HFF-Myc (cell line): ENCODE measurements at places on chromosomes 12 and 14.
A peak's percentile ranks its signal among the peaks of the same experiment; 100 is the strongest.

- DNase-seq = no peak
Observed at GRCh38 chr14:99316281-99317163, 44.5 kb upstream of the BCL11B start.

DNA sequence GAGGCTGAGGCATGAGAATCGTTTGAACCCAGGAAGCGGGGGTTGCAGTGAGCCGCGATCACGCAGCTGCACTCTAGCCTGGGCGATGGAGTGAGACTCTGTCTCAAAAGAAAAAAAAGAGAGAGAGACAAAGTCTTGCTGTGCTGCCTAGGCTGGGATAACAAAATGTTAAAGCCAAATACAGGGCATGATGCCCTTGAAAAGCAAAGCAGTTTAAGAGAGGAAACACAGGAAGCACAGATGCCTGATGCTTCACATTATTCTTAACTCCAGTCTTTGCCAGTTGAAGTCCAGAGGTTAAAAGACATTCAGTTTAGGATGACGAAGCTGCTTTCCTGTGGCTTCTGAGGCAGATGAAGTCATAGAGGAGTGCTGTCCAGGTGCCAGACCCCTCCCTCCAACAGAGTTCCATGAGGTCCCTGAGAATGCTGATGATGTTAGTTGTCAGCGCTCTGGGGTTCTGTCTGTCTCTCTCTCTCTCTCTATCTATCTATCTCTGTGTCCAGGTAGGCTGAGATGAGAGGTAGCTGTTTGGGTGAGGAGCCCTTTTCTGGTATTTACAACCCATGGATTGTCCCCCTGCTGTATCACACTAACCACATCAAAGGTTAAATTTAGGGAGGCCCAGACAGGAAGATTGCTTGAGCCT, 4.9 kb upstream of the MRPL52 start:
- peak; percentile 92 for DNase-seq

- DNase-seq = no peak
Observed at GRCh38 chr12:18145924-18146323, 55.9 kb upstream of the RERGL start.

DNA sequence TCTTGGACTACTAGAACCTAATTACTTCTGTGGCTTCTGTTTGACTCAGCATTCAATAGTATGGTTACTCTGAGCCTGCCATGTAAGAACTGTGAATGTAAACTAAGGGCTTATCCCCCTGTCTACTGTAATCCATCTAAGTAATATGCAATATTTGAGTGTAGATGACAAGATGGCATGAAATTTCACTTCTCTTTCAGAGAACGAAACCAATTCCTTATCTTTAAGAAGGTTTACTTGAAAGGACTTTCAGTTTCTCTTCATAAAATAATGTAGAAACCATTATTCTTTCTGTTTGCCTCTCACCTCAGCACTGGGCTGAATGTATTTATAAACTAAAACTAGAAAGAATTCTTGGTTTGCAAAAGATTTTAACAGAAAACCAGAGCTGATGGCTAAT, 60.4 kb upstream of the ARID2 start:
- no peak for DNase-seq

GRCh38 chr14:25056688-25057078, 6.7 kb upstream of the STXBP6 start:
- no peak for DNase-seq

DNA sequence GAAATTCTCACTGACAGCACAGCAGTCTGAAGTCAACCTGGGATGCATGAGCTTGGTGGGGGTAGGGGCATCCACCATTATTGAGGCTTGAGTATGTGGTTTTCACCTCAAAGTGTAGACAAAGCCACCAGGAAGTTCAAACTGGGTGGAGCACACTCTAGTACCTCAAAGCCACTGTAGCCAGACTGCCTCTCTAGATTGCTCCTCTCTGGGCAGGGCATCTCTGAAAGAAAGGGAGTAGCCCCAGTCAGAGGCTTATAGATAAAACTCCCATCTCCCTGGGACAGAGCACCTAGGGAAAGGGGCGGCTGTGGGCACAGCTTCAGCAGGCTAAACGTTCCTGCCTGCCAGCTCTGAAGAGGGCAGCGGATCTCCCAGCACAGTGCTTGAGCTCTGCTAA, 143.0 kb downstream of the KITLG start:
- DNase-seq = no peak

DNA sequence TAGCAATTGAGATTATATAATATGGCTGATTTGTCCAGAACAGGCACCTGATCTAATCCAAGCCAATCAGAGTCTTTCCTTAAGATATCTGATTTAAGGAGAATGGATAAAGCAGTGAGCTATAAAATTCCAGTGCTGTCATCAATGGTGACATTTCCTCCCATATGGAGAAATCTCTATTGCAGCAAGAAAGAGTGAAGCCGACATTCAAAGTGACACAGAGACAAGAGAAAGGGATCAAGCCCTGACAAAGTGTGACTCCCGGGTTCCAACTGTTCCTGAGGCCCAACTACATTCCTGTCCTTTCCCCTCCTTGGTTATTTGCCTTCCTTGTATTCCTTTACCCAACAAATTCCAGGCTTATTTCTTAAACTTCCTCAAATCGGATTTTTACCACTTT, 430.0 kb upstream of the SOX5 start:
- DNase-seq = no peak

- DNase-seq = no peak
Observed at GRCh38 chr12:44143175-44143574, 307.3 kb downstream of the TMEM117 start.

- no peak for DNase-seq
Observed at GRCh38 chr12:53768976-53769375, 17.2 kb upstream of the CISTR start.

GRCh38 chr14:52863334-52863700, 71.9 kb upstream of the GNPNAT1 start:
- no peak for DNase-seq

GRCh38 chr14:22497144-22497423, 91.9 kb downstream of the DAD1 start:
- DNase-seq = no peak

DNA sequence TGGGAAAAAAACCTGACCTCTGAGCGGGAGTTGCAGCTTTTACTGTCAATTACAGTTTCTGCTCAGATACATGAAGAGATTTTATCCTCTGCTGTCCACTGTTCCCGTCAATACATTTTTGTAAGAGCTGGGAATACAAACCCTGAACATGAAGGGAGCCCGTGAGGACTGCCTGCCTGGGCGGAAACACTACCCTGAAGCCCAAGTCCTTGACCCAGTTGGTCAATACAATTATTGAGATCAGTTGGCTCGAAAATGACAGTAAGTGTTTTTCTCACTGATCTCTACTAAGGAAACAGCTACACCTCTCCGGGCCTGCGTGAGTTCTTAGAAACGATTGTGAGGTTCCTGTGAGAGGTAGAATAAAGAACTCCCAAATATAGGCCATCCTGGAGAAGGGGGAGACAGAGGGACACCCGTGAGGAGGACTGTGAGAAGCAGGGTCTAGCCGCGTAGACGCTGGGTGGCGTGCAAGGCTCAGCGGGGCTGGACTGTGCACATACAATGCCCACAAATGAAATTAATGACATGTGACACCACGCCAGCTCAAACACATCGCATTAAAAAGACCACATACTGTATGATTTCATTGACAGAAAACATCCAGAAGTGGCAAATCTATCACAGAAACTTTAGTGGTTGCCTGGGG, 509.5 kb downstream of the TMEM132D start:
- no peak for DNase-seq

- no peak for DNase-seq
Observed at GRCh38 chr14:63986789-63987533, 134.2 kb downstream of the SYNE2 start.

GRCh38 chr14:44283836-44284235, 223.2 kb downstream of the FSCB start:
- no peak for DNase-seq

- DNase-seq = no peak
Observed at GRCh38 chr14:99271221-99271941, 616 bp downstream of the BCL11B start.

- DNase-seq = no peak
Observed at GRCh38 chr12:40794087-40794486, 101.8 kb downstream of the CNTN1 start.

- no peak for DNase-seq
Observed at GRCh38 chr12:111444925-111445725, 39.4 kb downstream of the SH2B3 start.

DNA sequence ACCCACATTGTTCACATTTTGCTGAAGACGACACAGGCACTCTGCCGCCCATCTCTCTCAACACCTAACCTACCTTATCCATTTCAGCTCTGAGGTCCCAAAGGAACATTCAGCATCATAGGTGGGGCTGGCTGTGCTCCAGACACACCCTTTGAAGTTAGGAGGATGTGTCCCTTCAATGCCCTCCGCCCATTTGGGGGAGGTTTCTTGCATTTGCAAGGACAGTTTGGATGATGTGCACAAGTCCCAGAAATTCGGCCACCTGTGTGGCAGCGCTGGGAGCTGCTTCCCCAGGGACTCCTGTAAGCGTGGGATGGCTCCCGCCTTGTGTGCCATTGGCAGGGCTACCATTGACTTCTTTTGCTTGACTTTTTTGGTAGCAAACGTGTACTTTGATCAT, 113.8 kb downstream of the RIMBP2 start:
- DNase-seq = no peak

GRCh38 chr12:91868054-91868453, 277.6 kb downstream of the BTG1 start:
- no peak for DNase-seq

DNA sequence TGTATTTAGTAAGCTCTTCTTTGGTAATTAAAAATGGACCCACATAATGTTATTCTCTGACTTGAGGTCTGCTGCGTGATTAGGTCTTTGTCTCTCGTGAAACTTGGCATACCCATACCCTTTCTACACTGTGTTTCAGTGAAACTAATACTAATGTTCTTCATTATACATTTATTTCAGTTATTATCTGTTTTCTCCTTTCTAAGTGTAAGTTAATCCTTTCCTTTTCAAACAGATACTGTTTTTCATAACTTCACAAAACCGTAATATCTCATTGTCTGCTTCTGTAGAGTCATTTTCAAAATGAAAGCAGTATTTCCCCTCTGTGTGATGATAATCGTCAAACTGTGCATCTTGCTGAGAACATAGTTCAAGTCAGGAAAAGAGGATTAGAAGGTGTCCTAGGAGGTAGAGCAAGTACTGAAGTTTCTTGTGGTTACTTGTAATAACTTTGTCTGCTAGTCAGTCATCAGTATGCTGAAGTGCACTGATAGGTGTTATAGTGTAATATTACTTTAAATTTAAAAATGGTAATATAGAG, 15.9 kb downstream of the PYROXD1 start:
- DNase-seq = no peak

DNA sequence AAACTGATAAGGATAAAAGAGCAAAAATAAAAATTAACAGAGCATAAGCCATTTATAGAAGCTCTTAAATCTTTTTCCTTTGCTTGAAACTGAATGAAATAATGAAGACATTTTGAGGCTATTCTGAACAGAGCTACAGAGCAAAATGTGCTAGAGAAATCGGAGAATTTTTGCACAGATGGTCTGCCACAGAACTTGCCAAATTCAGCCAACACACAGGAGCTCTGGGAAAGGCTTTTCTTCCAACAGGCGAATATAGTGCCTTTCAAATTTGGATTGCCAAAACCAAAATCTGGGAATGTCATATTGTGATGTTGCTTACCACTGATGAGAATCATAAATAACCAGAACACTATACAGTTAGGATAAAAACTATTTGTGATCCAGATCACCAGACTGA, 406.3 kb downstream of the RPL10L start:
- DNase-seq = no peak

DNA sequence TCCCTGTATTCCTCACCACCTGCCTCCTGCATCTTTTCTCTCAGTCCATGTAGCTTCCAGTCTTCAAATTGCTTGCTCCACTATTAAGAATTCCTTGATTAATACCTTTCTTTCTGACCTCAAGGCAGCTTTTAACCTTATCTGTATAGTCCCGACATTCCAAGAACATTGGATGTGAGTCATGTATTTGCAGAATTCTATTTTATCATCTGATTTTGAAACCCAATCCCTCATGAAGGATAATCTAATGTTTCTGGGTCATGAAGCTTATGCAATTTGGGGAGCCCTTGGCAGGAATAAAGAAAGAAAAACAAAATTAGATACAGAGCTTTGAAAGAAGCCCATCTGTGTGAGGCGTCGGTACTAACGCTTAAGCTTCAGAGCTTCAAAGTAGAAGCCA, 63.4 kb upstream of the CCND2 start:
- no peak for DNase-seq

- no peak for DNase-seq
Observed at GRCh38 chr12:112305951-112306350, 76.3 kb downstream of the HECTD4 start.

GRCh38 chr12:30810918-30811317, 56.2 kb upstream of the CAPRIN2 start:
- DNase-seq = no peak

DNA sequence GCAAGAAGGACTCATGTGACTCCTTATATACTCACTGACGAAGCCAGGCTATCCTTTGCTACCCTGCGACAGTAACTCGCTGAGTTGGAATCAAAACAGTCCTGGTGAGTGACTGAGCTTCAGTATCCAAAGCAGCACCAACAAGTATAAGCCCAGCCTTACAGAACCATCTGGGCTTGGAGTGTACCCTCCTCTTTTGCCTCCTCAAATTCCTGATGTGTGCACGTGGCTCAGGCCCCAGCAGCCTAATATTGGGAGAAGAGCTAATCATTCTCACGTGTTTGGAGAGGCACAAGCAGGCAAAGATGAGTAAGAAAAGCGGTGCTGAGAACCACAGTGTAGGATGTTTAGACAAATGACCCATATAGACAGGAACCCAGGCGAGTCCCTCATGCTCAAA, 34.4 kb downstream of the PPTC7 start:
- DNase-seq = peak; percentile 74

GRCh38 chr12:32264961-32265360, 134.4 kb upstream of the FGD4 start:
- DNase-seq = peak; percentile 55

GRCh38 chr14:52856139-52856538, 64.7 kb upstream of the GNPNAT1 start:
- DNase-seq = no peak

DNA sequence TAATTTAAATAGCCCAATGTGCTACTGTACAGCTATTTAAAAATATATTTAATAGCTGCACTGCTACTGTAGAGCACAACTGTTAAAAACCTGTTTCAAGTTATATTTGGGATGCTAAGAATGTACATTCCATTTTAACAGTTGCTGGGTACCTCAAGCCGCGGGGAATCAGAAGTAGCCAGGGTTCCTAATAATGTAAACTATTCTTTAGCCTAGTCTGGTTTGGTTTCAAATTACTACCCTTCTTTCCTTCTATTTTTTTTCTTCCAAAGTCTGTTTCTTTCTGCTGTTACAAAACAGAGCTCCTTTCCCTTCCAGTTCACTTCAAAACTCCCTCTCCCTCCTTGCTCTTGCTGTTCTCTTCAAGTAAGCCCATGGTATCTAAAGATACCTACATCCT, 21.3 kb downstream of the SCAF11 start:
- no peak for DNase-seq

- no peak for DNase-seq
Observed at GRCh38 chr12:26399381-26399780, 204.0 kb downstream of the SSPN start.

GRCh38 chr14:80477388-80478160, 266.3 kb upstream of the DIO2 start:
- no peak for DNase-seq

- DNase-seq = no peak
Observed at GRCh38 chr14:39683691-39684260, 251.5 kb upstream of the FBXO33 start.
